Fibroblast of lung (primary cell): ENCODE measurements at places on chromosomes 13 and 19. TPM values are rescaled to one million over a fixed set of nuclear protein-coding genes. Genes with fewer than 3 reads are reported as not detected.

DNA sequence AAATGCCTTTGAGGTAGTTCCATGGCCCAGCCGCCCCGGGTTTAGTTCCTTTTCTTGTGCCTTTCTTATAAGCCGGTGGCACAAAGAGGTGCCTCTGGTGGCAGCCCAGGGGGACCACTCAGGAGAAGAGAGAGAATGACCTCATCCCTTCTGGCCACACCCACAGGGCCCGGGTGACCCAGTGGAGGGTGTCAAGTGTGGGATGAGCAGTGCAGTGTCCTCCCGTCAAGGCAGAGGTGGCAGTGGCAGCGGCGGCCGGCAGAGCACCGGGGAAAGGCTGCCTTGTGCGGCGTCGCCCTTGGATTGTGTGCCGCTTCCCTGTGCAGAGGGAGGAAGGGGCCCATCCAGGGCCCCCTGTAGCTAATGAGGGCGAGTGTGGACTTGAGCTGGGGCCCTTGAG lies 47.9 kb downstream of the KDM4B start:
- no peak for DNase-seq

GRCh38 chr13:106573868-106574267 lies 5.9 kb upstream of the ARGLU1 start:
- DNase-seq: peak; percentile 43

GRCh38 chr13:59997976-59998375 lies 165.8 kb downstream of the DIAPH3 start:
- no peak for DNase-seq

DNA sequence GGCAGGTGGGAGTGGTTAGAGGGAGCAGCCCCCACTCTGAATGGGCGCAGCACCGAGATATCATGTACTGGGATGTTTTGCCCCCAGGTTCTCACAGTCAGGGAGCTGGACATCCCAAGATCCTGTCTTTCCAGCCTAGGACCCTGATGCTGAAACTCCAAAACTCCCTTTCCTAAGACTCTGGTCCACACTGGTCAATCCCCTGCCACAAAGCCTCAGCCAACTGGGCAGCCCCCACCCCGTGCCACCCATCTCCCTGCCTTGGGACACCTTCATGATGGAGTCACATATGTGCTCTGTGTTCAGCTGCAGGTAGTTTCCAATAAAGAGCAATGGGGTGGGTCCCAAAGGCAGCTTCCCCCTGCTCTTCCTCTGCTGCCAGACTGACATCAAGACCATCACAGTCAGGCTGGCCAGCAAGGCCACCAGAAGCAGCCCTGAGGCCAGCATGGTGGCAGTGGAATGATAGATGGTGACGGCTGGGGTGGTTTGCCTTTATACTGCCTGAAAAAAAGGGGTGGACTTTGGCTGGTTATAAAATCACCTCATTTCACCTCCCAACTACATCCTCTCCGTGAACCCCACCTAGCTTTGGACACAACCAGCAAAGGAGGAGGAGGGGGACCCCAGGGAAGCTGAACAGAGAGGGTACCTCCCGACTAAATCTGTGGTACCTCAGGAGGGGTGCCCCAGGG lies 36.3 kb downstream of the CYP2B6 start:
- DNase-seq: no peak

- DNase-seq: no peak
Measured at GRCh38 chr13:80359414-80359777, 18.5 kb upstream of the SPRY2 start.

GRCh38 chr19:41149831-41150230 lies 35.6 kb downstream of the CYP2F1 start:
- no peak for DNase-seq

DNA sequence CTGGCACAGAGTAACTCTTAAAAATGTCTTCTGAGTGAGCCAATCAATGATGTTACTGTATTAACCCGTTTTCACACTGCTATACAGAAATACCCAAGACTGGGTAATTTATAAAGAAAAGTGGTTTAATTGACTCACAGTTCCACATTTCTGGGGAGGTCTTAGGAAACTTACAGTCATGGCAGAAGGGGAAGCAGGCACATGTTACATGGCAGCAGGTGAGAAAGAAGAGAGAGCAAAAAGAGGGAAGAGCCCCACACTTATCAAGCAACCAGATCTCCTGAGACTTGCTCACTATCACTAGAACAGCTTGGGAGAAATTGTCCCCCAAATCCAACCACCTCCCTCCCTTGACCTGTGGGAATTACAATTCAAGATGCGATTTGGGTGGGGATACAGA lies 97.6 kb upstream of the MIR17HG start:
- DNase-seq: no peak

- DNase-seq: no peak
Measured at GRCh38 chr13:90120026-90120425, 1227.5 kb upstream of the MIR17HG start.

DNA sequence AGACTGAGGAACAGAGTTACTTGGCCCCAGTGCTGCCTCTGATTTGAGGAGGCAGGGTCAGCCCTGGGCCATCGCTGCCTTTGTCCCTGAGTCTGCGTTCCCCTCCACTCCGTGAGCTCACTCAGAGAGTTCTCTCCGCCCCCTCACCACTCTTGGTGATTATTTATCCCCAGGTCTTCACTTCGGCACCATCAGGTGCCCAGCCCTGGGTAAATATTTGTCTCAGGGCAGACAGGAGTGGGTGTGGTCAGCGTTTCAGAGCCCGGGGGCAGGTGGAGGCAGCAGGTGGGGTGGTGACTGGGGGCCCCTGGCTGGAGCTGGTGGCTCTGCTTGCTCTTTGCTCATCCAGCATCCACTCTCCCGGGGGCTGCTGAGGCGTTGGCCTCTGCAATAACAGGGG lies 20.6 kb downstream of the PPP1R37 start:
- DNase-seq: no peak

The SMAD9 gene
- 2.6 and 4.8 TPM in 2 replicates for total RNA-seq

The ZNF763 gene
- total RNA-seq: 1.3 and 2.5 TPM in 2 replicates

The FPR1 gene
- not detected in 2 replicates for total RNA-seq

The TMEM86B gene
- total RNA-seq: 1.3 TPM in 2 replicates

The APOE gene
- 35.0 and 339 TPM in 2 replicates for total RNA-seq

The SIGLECL1 gene
- total RNA-seq: not detected in 2 replicates
